ENCODE measurements at places on chromosomes 3 and 15.

GRCh38 chr3:72427624-72428023 lies 420.6 kb downstream of the SHQ1 start:
- DNase-seq: no peak

DNA sequence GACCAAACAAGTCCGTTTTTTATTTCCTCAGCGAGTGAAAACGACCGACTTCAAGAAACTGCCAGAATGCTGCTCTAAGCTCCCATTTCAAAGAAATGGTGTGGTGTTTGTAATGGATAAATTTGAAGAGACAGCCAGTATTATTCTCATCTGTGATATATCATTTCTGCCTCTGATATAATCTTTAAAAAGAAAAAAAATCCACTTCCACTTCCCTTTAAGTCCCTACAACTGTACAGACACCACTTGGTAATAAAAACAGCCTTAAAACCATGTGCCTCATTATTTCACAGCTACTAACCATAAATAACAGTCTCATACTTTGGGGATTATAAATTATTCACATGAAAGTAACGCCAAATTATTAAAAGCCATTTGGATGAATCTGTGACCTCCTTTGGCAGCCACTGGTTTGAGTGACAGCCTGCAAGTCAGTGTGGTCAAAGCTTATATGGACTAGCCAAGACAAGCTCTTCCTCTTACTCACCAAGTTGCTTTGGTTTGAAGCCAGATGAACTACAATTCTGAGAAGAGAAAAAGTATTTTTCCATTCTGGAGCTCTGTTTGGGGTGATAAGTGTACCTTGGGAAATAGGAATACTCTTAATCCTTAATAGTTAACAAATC lies 168.0 kb downstream of the SHOX2 start:
- peak; percentile 13 for DNase-seq

DNA sequence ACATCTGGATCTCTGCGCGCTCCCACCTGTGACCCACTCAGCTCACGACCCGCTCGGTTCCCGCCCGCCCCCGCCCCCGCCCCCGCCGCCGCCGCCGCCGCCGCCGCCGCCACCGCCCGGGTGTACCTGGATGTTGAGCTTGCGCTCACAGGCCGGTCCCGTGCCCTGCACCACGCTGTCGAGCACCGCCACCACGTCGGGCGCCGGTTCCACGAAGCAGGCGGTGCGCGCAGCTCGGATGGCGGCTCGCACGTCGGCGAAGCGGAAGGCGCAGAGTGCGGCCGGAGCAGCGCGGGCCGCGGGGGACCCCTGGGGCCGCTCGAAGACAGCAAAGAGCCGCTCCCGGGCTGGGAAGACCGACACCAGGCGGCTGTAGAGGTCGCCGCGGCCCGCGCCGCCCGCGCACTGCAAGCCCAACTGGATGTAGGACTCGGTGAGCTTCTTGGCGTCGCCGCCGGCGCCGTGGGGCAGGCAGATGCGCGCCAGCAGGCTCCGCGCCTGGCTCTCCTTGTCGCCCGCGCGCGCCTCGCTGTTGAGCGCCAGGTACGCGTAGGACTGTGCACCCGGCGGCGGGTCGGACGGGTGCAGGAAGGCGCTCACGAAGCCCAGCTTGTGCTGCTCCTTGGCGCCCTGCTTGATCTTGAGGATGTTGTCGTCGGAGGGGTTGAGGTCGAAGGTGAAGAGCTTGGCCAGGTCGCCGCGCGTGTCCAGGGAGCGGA lies 1.1 kb downstream of the PLXND1 start:
- no peak for DNase-seq

- no peak for DNase-seq
These were observed 61.0 kb downstream of the WNT7A start for GRCh38 chr3:13818919-13819318.

GRCh38 chr3:185744997-185745843 lies 79.6 kb downstream of the IGF2BP2 start:
- peak; percentile 85 for DNase-seq

DNA sequence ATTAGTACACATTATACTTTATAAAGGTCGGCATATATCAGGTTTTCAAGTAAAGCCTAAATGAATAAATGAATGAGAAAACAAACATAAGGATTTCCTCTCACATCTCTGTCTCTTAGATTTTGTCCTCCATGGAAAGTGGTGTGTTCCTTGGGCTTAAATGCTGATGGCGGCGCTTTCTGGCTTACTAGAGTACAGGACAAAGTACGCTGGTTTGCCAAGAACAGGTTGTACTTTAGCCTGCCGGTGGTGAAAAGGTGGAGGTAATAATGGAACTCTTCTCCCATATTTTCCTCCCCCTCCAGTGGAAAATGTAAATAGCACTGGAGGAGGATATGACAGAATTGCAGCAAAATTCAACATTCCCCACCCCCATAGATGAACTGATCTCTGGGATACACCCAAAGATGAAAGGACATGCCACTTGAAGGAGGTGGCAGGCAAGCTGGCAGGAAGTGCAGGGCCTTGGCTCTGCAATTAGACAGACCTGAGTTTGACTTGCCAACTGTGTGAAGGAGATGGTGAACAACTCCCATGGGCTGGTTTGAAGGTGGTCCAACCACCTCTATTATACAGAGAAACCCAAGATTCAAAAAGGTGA lies 29.3 kb downstream of the CEP152 start:
- DNase-seq: no peak

- DNase-seq: no peak
These were observed 327.7 kb downstream of the RYR3 start for GRCh38 chr15:33638453-33638852.

GRCh38 chr15:25738171-25738965 lies 124.8 kb downstream of the ATP10A start:
- no peak for DNase-seq

DNA sequence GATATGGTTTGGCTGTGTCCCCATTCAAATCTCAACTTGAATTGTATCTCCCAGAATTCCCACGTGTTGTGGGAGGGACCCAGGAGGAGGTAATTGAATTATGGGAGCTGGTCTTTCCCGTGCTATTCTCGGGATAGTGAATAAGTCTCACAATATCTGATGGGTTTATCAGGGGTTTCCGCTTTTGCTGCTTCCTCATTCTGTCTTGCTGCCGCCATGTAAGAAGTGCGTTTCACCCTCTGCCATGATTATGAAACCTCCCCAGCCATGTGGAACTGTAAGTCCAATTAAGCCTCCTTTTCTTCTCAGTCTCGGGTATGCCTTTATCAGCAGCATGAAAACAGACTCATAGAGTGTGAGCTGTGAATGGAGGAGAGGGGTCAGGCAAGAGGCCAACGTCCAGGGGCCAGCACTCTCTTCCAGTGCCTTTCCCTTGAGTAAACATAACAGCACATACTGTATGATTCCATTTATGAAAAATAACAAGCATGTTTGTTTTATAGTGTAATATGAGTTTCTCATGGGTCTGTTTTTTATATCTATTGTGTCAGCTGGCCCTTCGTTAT lies 16.3 kb upstream of the LCTL start:
- DNase-seq: no peak

DNA sequence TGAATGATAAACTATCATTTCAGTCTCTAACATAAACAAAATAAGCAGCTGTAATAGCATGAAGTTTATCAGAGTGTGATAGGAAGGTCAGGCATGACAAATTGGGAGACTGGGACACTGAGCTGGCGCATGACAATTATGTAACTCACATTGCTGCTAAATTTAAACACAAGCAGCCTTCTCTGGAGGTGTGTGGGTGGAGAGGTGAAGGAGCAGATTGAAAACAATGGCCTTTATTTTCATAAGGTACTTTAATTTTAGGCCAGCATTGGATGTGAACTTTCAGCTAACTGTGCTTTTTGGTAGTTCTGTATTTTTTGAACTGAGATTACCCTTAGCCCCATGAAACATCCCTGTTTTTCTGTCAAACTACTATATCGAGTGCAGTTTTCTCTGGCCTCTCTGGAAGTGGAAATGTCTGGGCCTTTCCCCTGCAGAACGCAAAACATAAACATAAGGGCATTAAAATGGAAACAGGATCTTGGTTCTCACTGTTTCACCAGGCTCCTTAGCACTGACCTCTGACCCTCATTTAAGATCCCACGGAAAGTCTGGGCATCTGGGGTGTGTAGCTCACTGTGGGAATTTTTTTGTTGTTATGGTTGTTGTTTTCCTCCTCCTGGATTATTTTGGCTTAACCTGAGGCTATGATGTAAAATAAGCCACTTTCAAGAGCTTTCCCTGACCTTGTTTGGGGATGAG lies 160.1 kb upstream of the DPH6 start:
- peak; percentile 49 for DNase-seq

GRCh38 chr3:61589856-61590255 lies 28.5 kb downstream of the PTPRG start:
- DNase-seq: peak; percentile 81

DNA sequence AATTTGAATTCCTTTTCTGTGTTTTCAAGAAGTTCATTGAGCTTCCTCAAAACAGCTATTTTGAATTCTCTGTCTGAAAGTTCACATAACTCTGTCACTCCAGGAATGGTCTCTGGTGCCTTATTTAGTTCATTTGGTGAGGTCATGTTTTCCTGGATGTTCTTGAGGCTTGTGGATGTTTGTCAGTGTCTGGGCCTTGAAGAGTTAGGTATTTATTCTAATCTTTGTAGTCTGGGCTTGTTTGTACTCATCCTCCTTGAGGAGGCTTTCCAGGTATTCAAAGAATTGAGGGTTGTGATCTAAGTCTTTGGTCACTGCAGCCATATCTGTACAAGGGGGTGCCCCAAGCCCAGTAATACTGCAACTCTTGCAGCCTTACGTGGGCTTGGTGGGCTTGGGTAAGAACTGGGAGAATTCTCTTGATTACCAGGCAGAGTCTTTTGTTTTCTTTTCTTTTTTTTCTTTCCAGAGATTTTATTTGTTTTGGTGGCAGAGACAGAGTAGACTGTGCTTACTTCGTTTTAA lies 19.3 kb upstream of the CCNDBP1 start:
- DNase-seq: no peak

- DNase-seq: peak; percentile 83
These were observed 56.7 kb downstream of the RPL22L1 start for GRCh38 chr3:170813266-170813665.

DNA sequence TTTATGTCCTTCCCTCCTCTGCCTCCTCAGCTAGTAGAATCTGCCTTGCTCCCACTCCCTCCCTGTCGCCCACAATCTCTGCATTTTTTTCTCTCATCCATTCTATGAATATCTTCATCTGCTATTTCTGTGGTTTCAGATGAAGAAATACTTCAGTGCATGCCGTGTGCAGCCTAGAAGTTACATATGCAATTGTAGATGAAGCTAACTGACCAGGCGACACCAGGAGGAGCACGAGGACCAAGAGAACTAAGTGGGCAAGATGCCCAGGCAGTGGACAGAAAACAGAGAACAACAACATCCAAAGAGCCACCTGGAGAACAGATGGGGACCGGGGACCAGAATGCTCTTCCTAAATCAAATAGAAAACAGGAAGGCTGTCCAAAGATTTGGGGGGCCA lies 121.4 kb upstream of the ATP11B start:
- peak; percentile 47 for DNase-seq

DNA sequence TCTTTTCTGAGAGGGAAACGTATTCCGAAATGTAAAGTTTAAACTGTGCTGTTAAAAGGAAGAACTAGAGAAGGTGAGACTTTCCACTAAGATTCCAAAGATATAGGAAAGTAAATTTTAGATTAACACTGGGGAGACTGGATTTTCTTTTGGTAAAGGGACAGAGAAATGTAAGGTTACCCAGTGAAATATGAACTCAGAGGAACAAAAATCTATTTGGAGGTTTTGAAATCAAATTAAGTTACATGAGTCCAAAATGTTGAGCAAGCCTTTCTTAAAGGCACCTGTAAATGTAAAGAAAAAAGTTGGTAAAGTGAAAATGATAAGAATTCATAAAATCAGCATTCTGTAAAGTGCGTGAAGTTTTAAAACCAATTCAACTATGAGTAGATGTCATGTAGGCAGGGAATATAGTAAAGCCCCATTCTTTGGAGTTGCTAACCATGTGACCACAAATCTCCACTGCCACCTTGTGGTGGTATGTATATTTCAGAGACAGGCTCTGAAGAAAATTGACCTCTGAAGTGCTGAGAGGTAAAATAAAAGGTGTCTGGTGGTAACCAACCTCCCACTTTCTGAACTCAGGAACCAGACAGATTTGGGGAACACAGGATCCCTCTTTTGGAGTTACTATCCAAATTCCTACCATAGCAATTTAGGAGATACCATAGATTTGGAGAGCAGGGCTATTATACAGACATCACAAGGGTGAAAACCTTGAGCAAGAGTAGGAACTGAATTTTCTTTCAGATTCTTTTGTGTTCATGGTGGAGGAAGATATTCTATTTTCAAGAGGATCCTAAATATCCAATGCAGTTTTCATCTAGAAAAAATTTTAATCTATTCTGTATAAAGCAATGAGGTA lies 215.3 kb downstream of the ROBO2 start:
- DNase-seq: peak; percentile 0

DNA sequence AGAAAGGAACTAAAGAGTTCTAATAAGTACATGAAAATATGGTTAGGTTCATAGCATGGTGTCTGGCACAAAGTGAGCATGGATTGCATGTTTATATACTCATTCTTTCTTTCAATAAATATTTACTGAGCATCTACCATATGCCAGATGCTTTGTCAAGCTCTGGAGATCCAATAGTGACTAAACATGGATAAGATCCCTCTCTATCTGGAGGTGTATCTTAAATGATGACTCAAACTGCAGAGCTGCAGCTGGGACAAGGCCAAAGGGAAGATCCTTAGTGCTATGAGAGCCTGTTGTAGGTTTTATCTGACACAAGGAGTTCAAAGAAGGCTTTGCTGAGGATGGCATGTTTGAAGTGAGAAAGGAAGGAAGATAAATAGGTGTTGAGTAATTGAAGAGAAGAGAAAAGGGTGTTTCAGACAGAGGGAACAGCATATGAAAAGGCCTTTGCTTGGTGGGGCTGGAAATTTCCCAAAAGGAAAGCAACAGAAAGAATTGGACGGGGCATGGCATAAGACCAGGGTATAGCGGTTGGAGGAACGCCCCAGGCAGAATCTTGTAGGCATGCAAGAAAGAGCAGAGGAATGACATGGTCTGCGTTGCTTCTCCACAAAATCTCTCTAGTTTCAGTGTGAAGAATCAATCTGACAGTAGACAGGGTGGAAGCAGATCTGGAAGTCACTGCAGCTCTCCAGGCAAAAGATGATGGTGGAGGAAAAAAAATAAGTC lies 239.9 kb upstream of the LRTM1 start:
- DNase-seq: peak; percentile 85

GRCh38 chr3:48320996-48321395 lies 12.5 kb downstream of the SPINK8 start:
- DNase-seq: no peak

DNA sequence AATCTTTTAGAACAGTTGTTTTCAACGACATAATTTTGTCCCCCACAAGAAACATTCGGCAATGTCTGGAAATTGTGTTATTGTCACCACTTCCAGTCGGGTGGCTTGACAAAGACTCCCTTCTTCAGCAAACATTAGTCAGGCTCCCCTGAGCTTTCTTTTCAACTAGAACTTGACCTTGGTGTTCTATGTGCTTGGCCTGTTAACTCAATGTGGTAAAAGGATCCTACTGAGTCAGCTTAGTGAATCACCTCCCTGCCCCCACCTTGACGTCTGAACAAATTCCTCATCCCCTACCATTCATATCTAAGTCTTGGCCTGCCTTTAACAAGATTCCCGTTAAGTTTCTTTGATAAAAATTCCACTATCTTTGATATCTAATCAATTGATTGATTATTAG lies 465.0 kb upstream of the ROBO1 start:
- DNase-seq: peak; percentile 91

All from LHCN-M2 (cell line).